Stimulated activated CD4-positive, alpha-beta T cell treated with anti-CD3 and anti-CD28 coated beads, TNF-alpha, amount 100 ng/mL, for 1 hour (primary cell): ENCODE measurements at places on chromosomes 7 and 10.

- DNase-seq: no peak
These were observed 59.4 kb upstream of the ASAH2 start for GRCh38 chr10:50310560-50311174.

DNA sequence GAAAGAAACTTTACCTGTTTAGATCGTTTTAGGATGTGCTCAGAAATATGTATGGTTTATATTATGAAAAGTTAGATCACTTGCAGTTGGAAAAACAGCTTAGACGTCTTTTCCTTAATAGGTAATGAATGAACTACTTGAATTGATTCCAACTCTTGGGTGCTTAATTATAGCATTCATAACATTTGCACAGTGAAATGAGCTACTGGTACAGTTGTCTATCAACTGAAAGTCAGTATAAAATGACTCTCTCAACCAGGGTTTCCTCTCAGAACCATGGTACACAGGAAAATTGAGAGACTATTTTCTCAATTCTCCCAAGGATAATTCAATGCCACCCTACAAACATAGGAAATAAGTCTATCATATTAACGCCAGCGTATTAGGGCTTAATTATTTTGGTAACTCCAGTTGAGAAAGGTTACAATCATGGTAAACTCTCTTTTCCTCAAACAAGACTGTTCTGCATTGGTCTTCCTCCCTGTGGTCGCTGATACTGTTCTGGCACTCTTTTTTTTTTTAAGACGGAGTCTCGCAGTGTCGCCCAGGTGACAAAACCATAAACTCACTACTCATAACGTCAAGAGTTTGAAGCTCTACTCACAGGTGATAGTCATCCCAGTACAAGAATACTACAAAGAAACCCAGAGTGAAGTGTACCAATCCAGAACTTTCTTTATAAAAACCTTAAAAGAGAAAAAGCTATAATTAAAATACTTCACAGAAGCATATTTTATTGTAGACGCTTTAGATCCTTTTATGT is 2.0 kb downstream of the ANLN start:
- DNase-seq: no peak

DNA sequence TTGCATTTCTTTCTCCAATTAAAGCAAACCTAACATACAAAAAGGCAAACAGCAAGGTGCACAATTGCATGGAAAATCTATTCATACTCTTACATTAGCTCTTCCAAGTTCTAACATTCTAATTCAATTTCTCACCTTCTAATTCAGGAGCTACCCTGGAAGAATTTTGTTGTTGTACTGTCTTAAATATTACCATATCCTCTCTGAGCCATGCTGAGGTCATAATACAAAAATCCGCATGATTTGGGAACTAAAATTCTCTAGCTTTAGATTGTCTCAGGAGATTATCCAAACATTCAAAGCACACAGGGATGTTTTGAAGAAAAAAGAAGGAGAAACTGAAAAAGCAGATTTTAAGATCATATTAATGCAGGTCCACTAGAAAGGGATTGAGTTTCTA is 229.9 kb downstream of the KIAA1217 start:
- DNase-seq: no peak

- DNase-seq: no peak
These were observed 21.3 kb downstream of the CPXM2 start for GRCh38 chr10:123870260-123870659.

GRCh38 chr10:74104996-74105395 is 45.6 kb downstream of the AP3M1 start:
- DNase-seq: no peak

- DNase-seq: no peak
These were observed 2.0 kb downstream of the VSTM2A start for GRCh38 chr7:54544149-54544526.

GRCh38 chr7:106736508-106737201 is 75.7 kb upstream of the CCDC71L start:
- DNase-seq: no peak

- DNase-seq: no peak
These were observed 79.0 kb upstream of the LSM8 start for GRCh38 chr7:118104812-118105441.

DNA sequence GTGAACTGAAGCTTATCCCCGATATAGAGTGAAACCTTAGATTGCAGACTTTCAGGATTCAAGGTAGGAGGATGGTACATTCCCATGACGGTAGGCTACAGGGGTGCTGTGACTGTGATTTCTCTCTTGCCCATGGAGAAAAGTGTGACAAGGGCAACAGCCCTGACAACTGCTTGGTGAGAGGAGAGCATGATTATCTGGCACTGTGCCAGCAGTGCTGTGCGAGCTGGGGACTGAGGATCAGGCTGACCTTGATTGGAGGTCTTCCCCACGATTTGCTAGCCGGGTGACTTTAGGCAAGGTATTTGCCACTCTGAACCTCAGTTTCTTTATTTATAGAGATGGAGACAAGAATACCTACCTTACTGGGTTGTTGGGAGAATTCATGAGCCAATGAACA is 229.5 kb downstream of the PTEN start:
- no peak for DNase-seq

DNA sequence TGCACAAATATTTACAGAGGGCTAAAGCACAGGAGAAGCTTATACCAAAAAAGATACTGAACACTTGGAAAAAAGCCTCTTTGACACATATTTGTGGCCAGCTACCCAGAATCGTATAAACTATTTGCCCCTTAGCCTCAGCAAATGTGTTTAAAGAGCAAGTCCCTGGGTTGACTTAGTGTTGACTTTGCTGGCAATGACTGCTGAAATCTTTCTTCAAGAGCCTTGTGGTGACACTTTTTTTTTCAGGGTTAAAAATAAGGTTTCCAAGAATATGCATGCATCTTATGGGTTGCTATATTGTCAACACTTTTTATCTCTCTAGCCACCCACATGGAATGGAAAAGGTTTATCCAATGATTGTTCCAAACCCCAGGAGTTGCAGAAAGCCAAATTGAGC is 14.9 kb upstream of the PLEKHS1 start:
- no peak for DNase-seq
